Purkinje cell (primary cell): ENCODE measurements at places on chromosomes 2 and 18. TPM values are rescaled to one million over a fixed set of nuclear protein-coding genes. Genes with fewer than 3 reads are reported as not detected.

The FAM237A gene
- polyA plus RNA-seq = 7.1 and 7.4 TPM in 2 replicates

The DSG4 gene
- not detected in 2 replicates for polyA plus RNA-seq

The TNFRSF11A gene
- polyA plus RNA-seq = 2.3 and 3.4 TPM in 2 replicates

The IL18R1 gene
- polyA plus RNA-seq = 0.08 TPM in 1 of 2 replicates, not detected in the other

The SAG gene
- not detected in 2 replicates for polyA plus RNA-seq

The SCYGR4 gene
- polyA plus RNA-seq = not detected in 2 replicates

The FBXO48 gene
- polyA plus RNA-seq = 0.90 and 2.1 TPM in 2 replicates

The GDF7 gene
- not detected in 2 replicates for polyA plus RNA-seq

The TM4SF20 gene
- polyA plus RNA-seq = 0.55 and 0.74 TPM in 2 replicates

The APLF gene
- polyA plus RNA-seq = 1.5 TPM in 1 of 2 replicates, not detected in the other

The OR6B2 gene
- polyA plus RNA-seq = not detected in 2 replicates

The BBS5 gene
- 14.8 and 23.0 TPM in 2 replicates for polyA plus RNA-seq

The ACKR3 gene
- polyA plus RNA-seq = 0.56 TPM in 1 of 2 replicates, not detected in the other

The MAB21L4 gene
- polyA plus RNA-seq = not detected in 2 replicates

The AP1S3 gene
- polyA plus RNA-seq = 4.8 and 5.8 TPM in 2 replicates

The MC2R gene
- not detected in 2 replicates for polyA plus RNA-seq

The INHA gene
- polyA plus RNA-seq = 0.60 and 1.7 TPM in 2 replicates

The PSMD14 gene
- 137 and 182 TPM in 2 replicates for polyA plus RNA-seq
